ENCODE measurements at places on chromosomes 16 and 17.

DNA sequence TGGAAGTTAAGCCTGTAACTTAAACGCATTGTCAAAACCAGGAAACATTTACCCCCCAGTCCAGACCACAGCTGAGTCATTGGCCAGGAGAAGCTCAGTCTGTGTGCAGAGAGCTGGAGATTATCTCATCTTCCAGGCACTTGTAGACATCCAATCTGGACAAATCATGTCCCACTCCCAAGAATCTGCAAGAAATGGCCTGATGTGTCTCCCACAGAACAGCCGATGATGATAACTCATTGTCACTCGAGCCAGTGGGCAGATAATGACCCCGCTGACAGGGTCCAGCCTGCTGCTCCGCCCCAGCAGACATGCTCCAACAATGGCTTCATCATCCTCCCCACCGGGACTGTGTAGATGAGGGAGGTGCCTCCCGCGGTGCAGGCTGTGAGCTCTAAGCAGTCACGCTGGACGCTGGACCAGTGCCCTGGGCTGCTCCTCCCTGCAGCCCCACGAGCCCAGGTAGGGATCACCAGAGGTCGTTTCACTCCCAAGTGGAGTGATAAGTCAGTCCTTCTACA lies 322.5 kb downstream of the C16orf95 start:
- DNase-seq, result no peak

GRCh38 chr16:64878940-64879339 lies 242.9 kb downstream of the CDH11 start:
- DNase-seq, result no peak

- no peak for DNase-seq
Observed at GRCh38 chr16:78619811-78620210, 520.4 kb downstream of the WWOX start.

- no peak for DNase-seq
Observed at GRCh38 chr17:4490109-4490591, 8.5 kb upstream of the SPNS2 start.

- DNase-seq, result peak; percentile 14
Observed at GRCh38 chr17:61425682-61426481, 26.2 kb downstream of the TBX2 start.

- DNase-seq, result no peak
Observed at GRCh38 chr17:55289106-55289446, 24.3 kb downstream of the HLF start.

DNA sequence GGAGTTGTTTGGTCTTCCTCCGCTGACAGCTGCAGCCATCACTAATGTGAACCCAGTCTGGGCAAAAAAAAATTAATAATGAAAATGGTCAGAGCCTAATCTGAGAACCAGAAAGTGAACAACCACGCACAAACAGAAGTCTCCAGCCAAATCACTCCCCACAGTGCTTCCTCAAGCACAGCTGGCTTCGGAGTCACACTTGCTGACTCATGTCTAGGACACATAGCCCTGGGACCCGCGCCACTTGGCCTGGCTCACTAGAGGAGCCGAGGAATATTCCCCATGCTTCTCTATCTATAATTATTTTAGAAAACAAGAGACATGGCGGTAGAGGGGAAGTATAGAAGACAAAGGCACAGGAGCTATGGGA lies 109.1 kb downstream of the ZFHX3 start:
- peak; percentile 36 for DNase-seq

- no peak for DNase-seq
Observed at GRCh38 chr16:9823510-9823909, 358.7 kb downstream of the GRIN2A start.

GRCh38 chr17:7294614-7295153 lies at the start of gene YBX2:
TSS of gene YBX2 (minus strand) at chr17:7294639. CDS start at chr17:7294500, 139 bp downstream.
- DNase-seq, result peak; percentile 53

DNA sequence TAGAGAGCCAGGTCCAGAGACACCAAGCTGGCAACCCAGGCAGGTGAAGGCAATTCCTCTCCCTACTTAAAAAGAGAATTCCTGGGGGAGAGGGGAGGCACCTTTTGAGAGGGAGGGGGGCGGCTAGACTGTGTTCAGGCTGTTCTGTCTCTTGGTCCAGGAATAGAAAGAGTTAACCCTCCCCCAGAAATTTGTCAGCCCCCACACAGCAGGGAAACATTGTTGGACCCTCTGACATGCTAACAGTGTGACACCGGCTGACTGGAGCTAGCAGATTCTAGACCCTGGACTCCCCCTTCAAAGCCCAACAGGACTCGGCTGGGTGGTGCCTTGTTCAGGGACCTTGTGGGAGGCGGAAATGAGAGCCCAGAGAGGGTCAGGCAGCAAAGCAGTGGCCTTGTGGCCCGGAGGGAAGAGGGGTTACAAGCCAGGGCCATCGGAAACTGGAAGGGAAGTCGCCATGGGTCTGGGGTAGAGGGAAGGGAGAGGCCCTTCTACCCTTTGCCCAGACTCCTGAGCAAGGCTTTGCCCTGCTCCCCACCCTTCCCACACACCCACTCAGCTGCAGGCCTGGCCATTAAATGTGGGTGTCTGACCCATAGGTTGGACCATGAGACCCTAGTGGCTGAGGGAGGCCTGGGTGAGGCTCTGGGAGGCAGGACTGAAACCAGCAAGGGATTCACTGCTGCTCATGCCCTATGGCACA lies 44.6 kb downstream of the RAI1 start:
- DNase-seq, result no peak

GRCh38 chr16:70298988-70299938 lies at the start of gene DDX19B:
TSS of gene DDX19B (plus strand) at chr16:70299186. CDS start at chr16:70299298, 112 bp downstream.
- peak; percentile 43 for DNase-seq

DNA sequence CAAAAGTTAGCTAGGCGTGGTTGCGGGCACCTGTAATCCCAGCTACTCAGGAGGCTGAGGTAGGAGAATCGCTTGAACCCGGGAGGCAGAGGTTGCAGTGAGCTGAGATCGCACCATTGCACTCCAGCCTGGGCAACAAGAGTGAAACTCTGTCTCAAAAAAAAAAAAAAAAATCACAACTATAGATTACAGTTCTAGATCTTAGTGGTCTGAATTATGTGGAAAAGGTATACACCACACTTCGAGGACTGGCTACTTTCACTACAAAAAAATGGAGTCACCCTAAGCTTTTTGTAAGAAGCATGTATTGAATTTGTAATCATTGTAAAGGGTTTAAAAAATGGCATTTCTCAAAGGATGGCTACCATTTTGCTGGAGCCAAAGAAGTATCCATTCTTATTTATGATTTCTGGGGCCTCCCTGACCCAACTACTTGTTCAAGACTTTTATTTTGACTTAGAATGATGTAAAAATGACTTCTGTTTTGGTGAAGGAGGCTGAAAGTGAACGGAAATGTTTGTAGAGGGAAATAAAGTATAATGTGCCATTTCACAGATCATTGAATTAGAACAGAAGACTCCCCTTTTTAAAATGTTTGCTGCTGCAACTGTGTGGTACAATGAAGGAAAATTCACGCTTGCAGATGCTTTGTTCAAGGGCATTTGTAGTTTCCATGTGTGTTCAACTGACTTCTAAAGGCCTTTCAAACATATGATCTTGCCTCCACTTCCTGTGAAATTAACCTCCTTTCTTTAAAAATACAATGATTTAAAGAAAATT lies 37.1 kb upstream of the NOL11 start:
- DNase-seq, result peak; percentile 80

DNA sequence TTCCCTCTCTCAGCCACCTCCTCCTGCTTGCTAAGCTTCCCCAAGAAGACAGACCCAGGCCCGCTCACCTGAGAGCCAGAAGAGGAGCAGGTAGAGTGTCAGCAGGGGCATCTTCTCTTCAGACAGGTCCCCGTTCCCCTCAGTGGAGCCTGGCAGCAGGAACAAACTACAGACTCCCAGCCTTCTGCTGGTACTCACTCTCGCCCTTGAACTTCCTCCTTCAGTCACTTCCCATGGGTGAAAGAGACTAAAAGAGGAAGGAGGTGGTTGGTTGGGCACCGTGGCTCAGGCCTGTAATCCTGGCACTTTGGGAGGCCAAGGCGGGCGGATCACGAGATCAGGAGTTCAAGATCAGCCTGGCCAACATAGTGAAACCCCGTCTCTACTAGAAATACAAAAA lies at the start of gene CD300LF:
CD300LF (minus strand) TSS at position 168 of the 400 bp plus-strand sequence; CDS start at position 111, 57 bp downstream.
- no peak for DNase-seq

GRCh38 chr16:83887564-83887963 lies 11.4 kb upstream of the MLYCD start:
- no peak for DNase-seq

- no peak for DNase-seq
Observed at GRCh38 chr17:69417545-69418483, 3.3 kb downstream of the MAP2K6 start.

- no peak for DNase-seq
Observed at GRCh38 chr16:59748531-59748930, 1014.4 kb upstream of the GOT2 start.

GRCh38 chr17:74773871-74774286 lies 2.3 kb downstream of the NAT9 start:
- no peak for DNase-seq

DNA sequence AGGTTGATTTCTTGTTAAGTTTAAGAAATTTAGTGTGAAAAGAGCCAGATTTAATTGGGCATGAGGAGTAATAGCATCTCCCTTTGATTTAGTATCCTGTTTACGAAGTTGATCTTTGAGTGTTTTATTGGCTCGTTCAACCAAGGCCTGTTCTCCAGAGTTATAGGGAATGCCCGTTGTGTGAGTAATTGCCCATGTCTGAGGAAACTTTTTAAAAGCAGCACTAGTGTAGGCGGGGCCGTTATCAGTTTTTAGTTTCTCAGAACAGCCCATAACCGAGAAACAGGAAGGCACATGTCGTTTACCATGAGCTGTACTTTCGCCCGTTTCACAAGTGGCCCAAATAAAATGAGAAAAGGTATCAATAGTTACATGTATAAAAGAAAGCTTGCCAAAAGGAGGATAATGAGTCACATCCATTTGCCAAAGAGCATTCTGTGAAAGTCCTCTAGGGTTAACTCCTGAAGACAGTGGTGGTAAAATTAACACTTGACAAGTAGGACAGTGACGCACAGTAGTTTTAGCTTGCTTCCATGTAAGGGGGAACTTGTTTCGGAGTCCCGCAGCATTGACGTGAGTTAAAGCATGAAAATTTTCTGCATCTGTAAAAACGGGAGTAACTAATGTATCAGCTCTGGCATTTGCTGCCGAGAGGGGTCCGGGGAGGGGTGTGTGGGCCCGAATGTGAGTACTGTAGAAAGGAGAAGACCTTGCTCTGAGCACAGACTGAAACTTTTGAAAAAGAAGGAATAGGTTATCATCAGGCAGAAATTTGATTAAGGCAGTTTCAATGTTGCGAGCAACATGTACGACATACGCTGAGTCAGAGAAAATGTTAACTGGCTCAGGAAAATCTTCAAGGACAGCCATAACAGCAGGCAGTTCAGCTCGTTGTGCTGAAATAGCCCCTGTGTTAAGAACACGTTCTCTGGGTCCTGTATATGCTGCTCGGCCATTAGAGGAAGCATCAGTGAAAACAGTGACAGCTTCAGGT lies 18.5 kb upstream of the KCTD5 start:
- no peak for DNase-seq

- no peak for DNase-seq
Observed at GRCh38 chr16:19132898-19133297, 19.1 kb downstream of the ITPRIPL2 start.

DNA sequence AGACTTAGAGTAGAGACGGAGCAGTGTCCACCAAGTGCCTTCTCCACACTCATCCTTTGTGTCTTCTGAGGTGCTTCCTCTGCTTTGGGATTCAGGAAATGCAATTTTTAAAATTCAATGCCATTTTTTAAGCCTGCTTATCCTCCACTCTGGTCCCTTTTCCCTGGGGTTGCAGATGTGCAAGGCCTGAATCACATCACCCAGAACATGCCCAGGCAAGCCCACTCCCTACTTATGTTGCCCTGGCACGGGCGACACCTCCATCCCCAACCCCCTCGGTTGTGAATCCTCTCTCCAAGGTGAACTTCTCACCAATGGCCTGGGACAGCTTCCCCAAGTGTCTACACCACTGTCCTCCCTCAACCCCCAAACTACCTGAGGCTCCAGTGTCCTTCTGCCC lies 116.2 kb downstream of the C17orf67 start:
- DNase-seq, result no peak

DNA sequence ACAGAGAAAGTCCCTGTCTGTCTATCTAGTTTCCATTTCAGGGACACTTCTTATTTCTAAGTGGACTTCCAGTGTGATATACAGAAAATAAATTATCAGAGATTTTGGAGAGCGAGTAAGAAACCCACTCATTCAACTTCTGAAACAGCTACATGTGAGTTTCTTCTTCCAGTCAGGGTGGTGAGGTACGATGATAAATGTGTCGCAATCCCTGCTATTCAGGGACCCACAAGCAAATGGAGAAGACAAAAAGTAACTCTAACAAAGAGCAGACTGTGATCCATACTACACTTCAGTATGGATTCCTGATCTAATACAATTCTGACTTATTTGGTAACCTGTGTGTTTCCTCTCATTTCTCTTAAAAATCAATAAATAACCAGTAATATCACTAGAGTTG lies 16.8 kb downstream of the CNTNAP4 start:
- no peak for DNase-seq

GRCh38 chr16:723695-724094 lies 2.5 kb downstream of the CCDC78 start:
- DNase-seq, result no peak

- no peak for DNase-seq
Observed at GRCh38 chr16:73713778-73714495, 582.7 kb upstream of the PSMD7 start.

- DNase-seq, result no peak
Observed at GRCh38 chr16:56864960-56865359, at the start of gene SLC12A3. TSS of gene SLC12A3 (plus strand) at chr16:56865207. CDS start at chr16:56865236, 29 bp downstream.

- no peak for DNase-seq
Observed at GRCh38 chr17:42835732-42836131, 2.5 kb downstream of the PSME3 start.

DNA sequence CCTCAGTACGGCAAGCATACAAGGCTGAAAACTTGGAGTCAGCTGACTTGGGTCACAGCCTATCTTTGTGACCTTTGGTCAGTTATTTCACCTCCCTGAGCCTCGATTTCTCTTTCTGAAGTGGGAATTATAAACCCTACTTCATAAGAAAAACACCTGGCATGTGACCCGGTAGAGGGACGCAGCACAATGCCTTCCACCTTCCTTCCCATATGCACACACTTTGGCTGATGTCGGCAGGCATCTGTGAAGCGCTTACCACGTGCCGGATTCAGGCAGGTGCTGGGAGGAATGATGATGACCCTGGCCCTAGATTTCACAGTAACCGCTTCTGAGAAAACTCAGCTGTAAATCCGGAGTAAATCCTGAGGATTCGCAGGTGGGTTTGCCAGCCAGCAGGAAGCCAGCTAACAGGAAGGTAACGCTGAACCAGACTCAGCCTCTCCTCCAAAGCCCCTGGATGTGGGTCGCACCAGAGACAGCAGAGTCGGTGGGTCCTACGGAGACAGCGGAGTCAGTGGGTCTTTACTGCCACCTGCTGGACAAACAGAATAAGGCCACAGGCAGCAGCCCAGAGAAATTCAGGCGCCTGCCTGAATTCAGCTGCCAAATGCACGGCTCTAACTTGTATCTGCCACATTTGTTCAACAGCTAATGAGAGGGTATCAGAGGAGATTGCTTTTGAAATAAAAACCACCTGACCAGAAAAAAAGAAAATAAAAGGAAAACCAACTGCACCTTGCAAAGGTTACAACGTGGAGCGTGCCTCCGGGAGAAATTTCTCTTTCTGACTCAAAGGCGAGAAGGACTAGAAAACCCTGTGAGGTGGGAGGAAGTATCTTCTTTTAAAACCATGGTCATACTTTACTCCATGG lies 16.6 kb downstream of the COPRS start:
- peak; percentile 70 for DNase-seq

- DNase-seq, result no peak
Observed at GRCh38 chr17:56652628-56653027, 59.1 kb downstream of the NOG start.

GRCh38 chr17:1880851-1881630 lies 51.2 kb downstream of the RPA1 start:
- no peak for DNase-seq

Data from NCI-H2081 (cell line).